ENCODE measurements at places on chromosomes 16 and 17.
A peak's percentile ranks its signal among the peaks of the same experiment; 100 is the strongest.

- DNase-seq = no peak
These were observed 9.3 kb downstream of the ADORA2B start for GRCh38 chr17:15954222-15954621.

DNA sequence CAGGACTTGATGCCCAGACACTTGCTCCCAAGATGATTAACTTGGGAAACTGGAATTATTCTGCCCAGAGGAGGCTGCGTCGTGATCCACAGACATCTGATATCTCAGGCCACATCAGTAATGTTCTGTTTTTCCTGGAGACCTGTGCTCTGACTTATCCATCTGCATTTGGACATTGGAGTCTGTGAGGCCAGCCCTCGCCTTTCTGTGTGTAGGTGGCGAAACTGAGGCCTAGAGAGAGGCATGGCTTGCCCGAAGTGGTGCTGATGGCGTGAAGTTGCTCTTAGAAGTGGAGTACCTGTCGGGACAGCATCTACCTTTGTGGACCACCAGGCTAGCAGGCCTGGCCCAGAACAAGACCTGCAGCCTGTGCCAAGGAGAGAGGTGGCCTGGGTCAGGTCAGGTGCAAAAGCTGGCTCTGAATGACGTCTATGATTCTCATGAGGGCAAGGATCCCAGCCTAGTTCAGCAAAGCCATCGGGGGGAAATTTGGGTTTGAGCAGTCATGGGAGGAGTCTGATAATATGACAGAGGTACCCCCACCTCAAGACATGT is 186.8 kb upstream of the ZNF469 start:
- no peak for DNase-seq

GRCh38 chr16:15770107-15770506 is 86.7 kb downstream of the MYH11 start:
- DNase-seq = no peak

GRCh38 chr17:37766971-37767370 is 22.1 kb upstream of the HNF1B start:
- DNase-seq = no peak

DNA sequence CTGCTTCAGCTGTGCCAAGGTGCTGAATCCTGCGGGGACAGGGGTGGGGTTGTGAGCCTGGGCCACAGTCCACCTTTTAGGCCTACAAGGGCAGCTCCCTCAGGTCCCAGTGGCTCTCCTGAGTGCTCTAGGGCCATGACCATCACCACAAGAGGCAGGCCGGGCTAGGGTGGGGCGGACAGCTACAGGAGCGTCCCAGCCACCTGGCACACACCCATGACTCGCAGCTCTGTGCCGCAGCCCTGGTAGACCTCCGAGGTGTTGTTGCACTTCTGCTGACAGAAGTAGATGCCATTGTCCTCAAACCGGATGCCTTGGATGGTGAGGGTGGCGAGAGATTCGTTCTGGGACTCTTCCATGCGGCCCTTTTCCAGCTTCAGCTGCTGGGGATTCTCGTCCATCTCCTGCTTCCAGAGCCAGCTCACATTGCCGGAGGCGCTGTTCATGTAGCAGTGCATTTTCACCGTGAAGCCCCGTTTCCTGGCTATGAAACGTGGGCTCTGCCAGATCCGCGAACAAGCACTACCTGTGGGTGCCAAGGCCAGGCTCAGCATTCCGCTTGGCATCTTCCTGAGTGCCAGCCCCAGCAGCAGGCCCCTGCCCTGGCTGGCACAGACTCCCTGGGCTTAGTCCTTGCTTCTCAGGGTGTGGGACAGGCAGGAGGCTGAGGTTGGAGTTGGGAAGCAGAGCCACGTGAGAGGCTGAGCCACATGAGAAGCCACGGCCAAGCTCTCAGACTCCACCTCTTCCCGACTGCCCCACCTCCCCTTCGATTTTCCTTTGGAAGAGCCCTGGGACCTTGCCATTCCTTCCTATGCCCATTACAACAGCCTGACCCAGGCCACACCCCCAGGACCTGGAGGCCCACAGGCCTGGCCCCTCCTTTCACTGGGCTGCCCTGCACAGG is 2.0 kb downstream of the CD79B start:
- DNase-seq = no peak

DNA sequence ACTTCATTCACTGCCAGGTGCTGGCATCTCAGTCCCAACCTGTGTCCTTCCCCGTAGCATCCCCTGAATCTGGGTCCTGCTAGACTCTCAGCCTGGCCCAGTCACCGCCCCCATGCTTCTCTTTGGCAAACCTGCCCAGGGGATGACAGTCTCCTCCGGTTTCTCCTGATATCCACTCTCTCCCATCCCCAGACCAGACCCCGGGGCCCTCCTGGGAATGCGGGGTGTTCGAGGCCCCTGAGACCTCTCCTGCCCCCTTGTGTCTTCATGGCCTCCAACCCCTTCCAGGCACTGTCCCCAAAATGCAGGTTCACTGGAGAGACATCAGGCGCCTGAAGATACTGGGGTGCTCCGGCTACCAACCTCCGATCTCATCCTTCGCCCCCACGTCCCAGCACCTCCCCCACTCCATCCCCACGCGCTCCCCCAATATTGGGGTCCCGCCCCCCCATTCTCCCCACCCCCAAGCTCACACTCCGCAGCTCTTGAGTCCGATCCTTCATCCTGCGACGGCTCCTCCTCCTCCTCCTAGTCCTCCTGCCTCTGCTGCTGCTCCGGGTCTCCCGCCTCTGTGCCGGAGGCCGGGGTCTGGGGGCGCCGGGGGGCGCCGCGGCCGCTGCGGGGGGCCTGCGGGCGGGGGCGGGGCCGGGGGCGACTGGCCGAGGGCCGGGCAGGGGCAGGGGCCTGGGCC is 399 bp downstream of the STX1B start:
- no peak for DNase-seq

DNA sequence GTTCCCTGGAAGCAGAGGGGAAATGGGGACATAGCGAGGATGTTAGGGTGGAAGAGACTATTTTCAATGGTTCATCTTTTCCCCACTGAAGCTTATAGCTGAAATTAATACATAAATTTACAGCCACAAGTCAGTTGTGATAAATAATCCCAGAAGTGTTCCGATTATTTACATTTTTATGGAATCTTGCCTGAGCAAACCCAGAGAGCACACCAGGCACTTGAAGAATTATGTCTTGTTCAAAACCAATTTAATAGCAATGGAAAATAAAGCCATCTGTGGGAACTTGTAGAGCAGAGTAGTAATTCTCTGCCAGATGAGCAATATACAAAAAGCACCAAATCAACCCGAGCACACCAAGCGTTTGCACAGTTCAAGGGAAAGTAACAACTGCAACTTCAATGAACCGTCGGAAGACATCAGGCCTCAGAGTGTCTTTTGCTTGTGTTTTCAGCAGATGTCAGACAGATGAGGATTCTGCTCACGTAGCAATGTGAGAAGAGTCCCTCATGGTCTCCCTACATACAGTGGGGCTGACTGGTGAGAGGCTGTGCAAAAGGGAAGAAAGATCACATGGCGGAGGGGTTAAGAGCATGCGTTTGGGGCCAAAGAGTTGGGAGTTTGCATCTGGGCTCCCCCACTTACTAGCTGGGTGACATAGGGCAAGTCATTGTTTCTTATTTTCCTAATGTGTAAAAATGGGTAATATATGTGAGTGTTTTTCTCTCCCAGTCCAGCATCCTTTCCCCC is 148.7 kb upstream of the HS3ST2 start:
- DNase-seq = no peak

GRCh38 chr17:1299552-1300370 is 20.3 kb downstream of the TRARG1 start:
- DNase-seq = no peak

- DNase-seq = no peak
These were observed 149.3 kb downstream of the SDK2 start for GRCh38 chr17:73494950-73495349.

DNA sequence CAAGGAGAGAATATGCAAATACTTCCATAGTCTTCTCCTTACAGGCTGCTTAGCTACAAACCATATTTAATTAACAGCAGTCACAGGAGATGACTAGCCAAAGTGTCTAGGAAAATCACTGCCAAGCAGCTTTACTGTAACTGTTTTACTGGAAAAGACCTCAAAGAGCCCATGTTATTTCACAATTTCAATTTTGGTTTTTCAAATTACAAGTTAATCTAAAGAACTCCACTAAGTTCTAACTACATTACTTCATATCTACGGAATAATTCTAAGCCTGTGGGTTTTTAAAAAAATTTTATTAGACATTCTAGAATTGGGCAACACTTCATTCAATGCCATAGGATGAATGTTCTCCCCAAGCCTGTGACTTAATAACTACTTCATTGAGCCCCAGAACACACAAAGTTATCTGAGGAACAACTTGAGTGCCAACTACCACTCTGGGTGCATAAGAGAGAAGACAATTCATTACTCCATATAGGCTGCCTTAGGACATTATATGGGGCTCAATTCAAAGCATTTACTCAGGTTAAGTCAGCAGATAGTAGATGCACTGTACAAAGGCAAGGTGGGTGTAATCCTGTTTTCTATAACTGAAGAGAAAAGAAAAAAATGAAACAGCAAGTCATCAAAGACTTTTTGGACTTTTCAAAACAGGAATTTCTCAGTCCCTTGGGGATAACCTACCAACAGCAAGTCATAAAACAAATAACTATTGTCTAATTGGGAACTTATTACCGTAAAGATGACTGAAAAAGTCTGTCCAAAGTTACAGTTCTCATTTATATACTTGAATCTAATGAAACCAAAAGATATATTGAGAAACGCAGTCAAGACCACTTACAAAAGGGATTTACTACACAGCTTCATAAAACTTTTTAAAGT is 33.0 kb downstream of the STAT3 start:
- DNase-seq = no peak

GRCh38 chr17:28043296-28043695 is 819 bp downstream of the NLK start:
- DNase-seq = no peak

DNA sequence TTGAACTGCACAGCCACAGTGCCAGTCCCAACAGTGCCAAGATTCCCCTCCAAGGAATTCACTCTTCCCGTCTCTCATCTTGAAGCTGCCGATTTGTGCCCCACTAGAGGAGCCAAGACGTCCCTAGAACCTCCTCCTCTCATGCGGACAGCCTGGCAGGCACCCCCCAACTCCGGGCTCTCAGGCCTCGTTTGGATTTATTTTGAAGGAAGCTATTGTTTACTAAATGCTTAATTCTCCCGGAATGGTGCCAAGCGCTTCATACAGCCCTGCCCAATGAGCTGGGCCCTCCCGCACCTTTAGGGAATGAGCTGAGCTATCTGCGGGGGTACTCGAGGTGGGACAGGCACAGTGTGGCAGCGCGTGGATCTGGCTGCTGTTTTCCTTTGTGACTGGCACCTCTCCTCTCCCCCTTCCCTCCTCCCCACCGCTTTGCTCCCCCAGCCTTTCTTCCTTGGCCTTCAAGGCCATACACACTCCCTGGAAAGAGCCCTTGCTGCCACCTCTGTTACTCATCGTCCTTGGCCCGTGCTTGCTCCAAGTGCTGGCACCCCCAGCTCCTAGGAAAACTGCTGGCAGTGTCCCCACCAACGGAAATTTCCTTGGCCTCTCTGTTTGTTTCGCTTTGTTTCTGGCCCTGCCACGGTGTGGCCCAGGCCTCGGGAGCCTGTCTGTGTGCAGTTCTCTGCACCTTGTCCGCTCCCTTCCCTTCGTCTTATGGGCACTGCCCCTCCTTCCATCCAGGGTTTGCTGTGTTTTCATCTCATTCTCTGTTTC is 49.9 kb upstream of the CDR2 start:
- DNase-seq = no peak

GRCh38 chr16:87241137-87241771 is 75.9 kb downstream of the C16orf95 start:
- DNase-seq = no peak

- peak; percentile 67 for DNase-seq
These were observed 7.5 kb downstream of the C1QTNF8 start for GRCh38 chr16:1088295-1089170.

GRCh38 chr17:31448467-31449077 is 57.1 kb downstream of the RAB11FIP4 start:
- no peak for DNase-seq

GRCh38 chr16:11507991-11508390 is 78.7 kb downstream of the LITAF start:
- DNase-seq = no peak
